ENCODE measurements at places on chromosomes 4 and X.

- peak; percentile 92 for DNase-seq
Measured at GRCh38 chr4:150385606-150386005, 196.3 kb upstream of the MAB21L2 start.

DNA sequence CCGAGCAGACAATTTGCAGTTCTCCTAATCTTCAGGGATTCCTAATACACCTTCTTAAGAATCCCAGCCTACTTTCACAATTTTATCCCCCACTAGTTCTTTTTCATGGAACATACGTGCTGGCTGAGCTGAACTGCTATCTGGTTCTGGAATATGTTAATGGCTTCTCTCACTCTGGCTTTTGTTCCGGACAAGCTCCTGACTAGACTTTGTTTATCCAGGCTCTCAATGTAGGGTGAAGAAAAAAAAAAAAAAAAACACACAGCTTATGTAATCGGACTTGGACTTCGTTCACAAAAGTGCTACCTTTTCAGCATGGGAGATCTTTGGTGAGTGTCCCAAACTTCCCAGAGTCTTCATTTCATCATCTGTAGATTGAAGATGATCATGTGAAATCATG lies 555.4 kb upstream of the CPEB2 start:
- DNase-seq = no peak

DNA sequence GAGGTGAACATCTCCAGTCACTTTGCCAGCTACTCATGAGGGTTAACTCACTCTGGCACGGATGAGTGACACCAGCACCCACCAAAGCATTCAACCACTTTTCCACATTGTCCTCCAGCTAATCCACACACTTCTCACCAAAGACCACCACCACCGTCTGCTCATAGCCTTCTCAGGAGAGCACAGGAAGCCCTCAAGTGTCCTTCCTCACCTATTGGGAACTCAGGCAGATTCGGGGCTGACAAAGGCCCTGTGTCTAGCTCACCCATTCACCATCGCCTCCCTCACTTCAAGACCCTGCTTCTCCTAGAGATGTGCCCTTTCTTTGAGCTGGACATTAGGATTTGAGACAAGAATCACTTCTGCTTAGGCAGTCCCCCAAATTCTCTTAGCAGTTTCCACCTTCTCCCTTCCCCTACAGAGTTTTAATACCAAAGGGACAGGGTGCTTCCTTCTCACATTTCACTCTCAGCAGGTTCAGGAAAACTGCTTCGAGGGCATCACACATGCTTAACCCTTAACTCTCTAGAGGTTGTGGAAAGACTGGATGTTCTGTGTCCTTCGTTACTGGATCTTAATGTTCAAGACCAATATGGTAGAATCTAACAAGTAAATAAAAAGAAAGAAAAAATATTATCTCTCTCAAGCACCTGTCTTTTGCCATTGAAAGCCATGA lies 11.0 kb downstream of the RXFP1 start:
- no peak for DNase-seq

- DNase-seq = no peak
Measured at GRCh38 chrX:136215559-136215958, 35.6 kb downstream of the MAP7D3 start.

GRCh38 chrX:136773648-136774047 lies 7.1 kb downstream of the ARHGEF6 start:
- DNase-seq = no peak

DNA sequence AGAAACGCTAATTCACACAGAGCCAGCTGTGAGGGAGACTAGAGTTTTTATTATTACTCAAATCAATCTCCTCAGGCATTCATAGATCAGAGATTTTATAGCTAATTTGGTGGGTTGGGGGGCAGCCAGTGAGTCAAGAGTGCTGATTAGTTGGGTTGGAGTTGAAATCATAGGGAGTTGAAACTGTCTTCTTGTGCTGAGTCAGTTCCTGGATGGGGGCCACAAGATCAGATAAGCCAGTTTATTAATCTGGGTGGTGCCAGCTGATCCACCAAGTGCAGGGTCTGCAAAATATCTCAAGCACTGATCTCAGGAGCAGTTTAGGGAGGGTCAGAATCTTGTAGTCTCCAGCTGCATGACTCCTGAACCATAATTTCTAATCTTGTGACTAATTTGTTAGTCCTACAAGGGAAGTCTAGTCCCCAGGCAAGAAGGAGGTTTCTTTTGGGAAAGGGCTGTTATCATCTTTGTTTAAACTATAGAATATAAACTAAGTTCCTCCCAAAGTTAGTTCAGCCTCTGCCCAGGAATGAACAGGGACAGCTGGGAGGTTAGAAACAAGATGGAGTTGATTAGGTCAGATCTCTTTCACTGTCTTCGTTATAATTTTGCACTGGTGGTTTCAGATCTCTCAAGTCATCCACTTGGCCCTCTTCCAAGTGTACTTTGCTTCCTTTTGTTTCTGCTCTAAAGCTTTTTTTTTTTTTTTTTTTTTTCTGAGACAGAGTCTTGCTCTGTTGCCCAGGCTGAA lies 5.4 kb upstream of the NAA11 start:
- no peak for DNase-seq

GRCh38 chr4:143512978-143513313 lies 556 bp upstream of the SMARCA5 start:
- no peak for DNase-seq
